AML-193 (cell line): ENCODE measurements at places on chromosomes 11 and 22.
A peak's percentile ranks its signal among the peaks of the same experiment; 100 is the strongest.

GRCh38 chr11:7451952-7452494 is 33.3 kb upstream of the OLFML1 start:
- DNase-seq: no peak

GRCh38 chr22:50695421-50696250 is 23.0 kb downstream of the SHANK3 start:
- DNase-seq: no peak

DNA sequence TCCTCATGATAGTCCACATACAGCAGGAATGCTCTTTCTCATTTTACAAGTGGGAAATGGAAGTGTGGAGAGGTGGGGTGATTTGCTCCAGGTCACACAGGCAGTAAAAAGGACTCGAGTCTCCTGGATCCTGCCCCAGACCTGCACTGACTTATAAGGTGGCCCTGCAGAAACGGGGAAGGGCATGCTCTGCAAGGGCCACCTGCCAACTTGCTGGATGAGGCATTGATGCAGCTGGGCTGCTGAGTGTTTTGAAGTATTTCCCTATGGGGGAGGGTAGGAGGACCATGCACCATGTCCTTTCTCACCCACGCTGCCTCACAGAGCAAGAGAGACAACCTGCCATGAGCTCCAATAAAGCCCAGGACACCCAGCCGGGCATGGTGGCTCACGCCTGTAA is 36.9 kb downstream of the OR6Q1 start:
- no peak for DNase-seq

DNA sequence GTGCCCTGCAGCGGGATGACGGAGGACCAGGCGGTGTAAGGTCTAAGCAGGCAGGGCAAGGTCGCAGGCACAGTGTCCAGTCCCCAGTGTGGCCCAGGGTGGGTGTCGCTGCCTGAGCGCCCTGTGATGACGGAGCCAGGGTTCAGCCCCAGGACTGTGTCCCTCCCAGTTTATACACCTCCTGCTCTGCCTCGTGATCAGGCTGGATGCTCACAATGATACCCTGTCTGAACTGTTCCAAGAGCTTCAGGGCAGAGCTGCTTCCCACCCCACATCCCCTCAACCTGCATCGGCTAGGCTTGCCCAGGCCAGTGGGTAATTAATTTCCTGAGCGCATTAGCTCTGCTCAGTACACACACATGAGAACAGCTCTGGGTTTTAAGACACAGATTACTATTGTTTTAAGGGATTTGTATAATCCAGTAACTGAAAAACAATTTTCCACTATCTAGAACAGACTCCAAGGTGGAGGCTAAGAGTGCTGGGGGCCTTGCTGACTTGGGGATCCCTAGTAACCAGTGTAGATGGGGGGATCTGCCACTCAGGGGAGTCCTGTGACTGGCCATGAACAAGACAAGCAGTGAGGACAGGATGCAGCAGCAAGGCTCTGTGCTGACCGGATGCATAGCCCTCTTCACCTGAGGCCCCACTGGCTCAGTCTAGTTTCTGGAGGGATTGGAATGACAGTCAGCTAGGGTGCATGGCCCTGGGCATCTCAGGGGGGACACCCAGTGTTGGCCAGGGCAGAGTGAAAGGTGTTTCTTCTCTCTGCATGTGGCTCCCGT is 34.1 kb downstream of the GNAZ start:
- DNase-seq: no peak

GRCh38 chr11:123525511-123525918 is 95.4 kb downstream of the GRAMD1B start:
- no peak for DNase-seq

- no peak for DNase-seq
Observed at GRCh38 chr22:33404723-33405122, 346.5 kb upstream of the SYN3 start.

- DNase-seq: no peak
Observed at GRCh38 chr22:41913842-41914534, 886 bp downstream of the SHISA8 start.

DNA sequence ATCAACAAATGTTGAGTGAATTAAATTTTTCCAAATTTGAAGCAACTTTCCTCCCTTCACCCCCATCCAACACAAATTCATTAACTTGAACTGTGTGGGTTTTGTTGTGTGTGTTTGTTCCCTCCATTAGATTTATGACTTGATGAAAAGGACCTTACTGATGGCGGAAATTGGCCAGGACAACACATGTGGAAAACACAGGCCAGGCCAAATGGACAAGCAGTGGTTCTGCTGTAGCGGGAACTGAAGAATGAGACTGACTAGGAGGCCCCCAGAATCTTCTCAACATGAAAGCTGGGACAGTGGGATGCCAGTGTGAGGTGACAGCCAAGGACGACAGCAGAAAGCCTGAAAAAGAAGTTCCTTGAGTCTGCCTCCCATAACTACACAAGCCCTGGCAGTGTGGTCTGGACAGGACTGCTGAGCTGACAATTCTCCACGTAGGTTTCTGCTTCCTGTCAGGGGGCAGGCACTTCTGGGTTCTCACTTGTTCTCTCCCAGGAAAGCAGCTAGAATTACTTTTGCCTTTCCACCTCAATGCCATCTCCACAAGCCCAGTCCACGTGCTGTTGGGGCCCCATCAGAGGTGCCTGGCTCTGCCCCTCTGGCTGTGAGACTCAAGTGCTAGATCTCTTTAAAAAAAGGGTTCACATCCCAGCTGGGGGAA is 94.3 kb downstream of the ETS1 start:
- no peak for DNase-seq

- DNase-seq: no peak
Observed at GRCh38 chr11:84817998-84818397, 809.1 kb downstream of the DLG2 start.

DNA sequence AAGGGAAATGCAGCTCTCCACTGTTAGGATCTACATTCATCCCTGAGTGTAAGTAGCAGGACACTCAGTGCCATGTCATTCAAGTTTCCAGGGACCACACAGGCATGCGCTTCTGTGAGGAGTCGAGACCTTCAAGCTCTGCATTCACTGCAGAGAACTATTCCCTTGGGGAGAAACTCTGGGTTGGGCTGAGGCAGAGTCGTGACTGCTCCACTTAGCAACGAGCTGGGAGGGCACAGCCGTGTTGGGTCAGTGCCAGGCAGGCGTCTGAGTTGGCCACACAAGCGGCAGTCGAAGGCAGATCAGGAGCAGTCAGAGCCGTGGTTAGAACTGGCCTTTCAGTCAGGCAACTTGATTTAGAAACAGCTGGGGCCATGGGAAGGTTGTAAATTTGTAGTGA is 14.7 kb downstream of the MPEG1 start:
- DNase-seq: no peak

DNA sequence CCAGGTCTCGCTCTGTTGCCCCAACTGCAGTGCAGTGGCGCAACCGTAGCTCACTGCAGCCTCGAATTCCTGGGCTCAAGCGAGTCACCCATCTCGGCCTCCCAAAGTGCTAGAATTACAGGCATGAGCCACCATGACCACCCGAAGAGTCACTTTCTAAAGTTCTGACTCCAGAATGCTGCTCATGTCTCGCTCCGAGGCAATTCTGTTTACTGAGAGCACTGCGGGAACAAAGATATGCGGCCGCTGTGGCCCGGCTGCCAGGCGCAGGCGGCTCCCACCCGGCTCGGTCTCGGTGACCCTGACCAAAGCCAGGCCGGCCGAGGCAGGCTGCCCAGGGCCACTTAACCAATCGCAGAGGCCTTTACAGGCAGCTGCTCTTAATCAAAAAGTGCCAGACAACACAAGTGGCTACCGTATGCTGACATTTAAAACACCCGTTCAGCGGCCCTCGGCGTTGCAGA is 78.7 kb downstream of the PHF21B start:
- no peak for DNase-seq

- no peak for DNase-seq
Observed at GRCh38 chr11:120028181-120028896, 109.6 kb downstream of the TRIM29 start.

DNA sequence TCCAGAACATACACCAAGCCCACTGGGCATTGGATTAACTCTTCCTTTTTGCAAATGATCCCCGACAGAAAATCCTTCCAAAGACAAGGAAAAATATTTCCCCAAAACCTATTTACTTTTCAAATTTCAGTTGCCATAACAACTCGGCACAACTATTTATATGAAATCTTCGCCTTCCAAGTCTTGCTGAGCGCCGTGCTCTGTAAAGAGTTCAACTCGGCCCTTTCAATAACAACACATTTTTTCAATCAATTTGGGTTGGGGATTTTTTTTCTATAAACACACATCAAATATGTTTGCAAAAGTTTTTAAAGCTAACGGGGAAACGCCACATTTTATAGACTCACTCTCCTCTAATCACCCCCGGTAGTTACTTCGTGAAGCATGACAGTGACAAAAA is 333.8 kb downstream of the MN1 start:
- DNase-seq: no peak

- DNase-seq: no peak
Observed at GRCh38 chr11:12182676-12183541, 72.5 kb downstream of the MICAL2 start.

DNA sequence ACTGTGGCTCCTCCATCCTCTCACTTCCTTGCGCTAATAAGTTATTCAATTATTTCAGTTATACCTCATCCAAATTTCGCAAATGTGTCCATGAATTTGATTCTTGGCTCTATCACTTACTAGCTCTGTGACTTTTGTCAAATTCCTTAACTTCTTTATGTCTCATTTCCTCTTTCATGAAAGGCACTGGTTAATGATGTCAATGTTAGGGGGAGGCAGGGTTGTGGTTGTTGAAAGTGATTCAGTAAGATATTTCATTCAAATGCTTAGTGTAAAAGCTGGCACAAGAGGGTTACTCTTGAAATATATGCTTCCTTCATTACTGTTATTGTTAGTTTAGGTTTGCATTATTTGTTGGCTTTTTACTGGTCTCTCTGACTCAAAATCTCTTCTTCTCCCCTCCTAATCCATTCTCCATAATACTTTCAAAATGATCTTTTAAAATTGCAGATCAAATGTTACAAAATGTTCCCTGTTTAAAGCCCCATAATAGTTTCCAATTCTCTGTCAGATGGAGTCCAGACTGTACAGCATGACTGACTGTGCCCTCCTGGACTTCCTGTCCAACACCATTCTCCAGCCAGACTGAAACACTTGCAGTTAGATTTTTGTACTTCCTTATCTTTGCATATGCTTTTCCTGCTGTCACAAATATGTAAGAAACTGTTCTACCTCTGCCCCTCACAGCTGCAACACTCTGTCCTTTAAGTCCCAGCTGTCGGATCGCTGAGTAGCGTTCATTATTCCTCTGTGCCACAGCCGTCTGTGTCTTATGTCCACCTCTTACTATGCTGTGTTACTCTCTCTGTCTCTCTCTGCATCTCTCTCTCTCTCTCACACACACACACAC is 510.6 kb upstream of the RAG2 start:
- no peak for DNase-seq

DNA sequence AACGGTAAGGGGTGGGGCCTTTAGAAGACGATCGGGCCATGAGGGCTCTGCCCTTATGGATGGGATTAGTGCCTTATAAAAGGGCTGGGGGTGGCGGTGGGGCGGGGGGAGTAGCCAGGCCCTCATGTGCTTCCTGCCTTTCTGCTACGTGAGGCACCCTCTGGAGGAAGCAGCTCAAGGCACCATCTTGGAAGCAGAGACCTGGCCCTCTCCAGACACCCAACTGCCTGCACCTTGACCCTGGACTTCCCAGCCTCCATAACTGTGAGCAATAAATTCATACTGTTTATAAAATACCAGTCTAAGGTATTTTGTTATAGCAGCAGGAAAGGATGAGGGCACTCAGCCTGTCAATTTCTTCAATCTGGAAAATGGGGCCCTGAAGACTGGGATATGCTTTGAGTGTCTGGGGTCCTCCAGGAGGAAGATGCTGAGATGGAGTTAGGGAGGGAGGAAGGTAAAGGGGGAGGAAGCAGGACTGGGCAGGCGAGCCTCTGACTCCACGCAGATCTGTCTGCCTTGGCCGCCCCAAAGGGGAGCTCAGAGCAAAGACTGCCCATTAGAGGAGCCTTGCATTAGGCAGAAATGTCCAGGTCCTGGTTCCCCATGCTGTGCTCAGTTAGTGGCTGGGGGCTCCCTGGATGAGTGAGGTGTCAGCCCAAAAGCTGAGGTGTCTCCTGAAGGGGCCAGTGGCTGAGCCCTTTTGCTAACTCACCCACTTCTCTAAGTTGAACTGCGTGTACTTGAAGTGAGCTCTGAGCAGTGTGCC is 5.3 kb downstream of the CABP2 start:
- DNase-seq: no peak

GRCh38 chr11:65663639-65664200 is 1.0 kb upstream of the RELA start:
- no peak for DNase-seq

- no peak for DNase-seq
Observed at GRCh38 chr11:121137005-121137404, 36.0 kb downstream of the TECTA start.

- DNase-seq: peak; percentile 45
Observed at GRCh38 chr11:65181569-65182257, at the start of gene CAPN1. Gene CAPN1, plus strand, starts transcription at chr11:65181928. Its CDS starts 774 bp downstream, at chr11:65182702.

DNA sequence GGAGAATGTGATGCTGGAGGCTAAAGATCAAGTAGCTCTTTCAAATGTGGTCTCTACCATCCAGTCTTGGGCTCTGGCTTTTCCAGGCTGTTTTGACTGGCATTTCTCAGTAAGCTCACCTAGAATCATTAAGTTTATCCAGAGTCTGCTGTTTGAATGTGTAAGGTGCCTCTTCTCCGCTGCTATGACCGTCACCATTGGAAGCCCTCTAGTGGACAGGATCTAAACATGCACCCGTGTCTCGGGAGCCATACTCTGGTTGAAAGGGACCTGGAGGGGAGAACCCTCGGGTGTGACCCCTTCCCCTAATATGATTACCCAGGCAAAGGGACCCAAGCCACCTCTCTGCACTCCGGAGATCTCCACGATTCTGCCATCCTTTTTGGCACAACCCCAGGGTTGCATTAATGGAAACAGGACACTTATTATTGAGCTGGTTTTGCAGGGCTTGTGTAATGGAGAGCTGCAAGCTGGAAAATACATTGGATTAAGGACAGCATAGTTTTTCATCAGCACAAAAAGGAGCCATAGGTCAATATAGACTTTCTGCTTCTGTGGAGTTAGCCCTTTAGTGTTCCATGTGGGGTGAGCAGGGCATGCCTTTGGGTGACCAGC is 191.0 kb upstream of the LARGE1 start:
- peak; percentile 8 for DNase-seq

DNA sequence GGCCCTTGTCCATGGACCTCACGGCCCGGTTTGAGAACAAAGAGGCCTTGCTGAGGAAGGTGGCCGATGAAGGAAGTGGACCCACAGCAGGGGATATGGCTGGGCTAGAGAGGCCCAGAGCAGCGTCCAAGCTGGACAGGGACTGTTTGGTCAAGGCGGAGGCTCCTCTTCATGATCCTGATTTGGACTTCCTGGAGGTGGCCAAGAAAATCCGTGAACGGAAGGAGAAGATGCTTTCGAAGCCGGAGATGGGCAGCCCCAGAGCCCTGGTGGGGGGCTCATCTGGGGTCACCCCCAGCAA is 76.3 kb downstream of the KIAA1671 start:
- no peak for DNase-seq

DNA sequence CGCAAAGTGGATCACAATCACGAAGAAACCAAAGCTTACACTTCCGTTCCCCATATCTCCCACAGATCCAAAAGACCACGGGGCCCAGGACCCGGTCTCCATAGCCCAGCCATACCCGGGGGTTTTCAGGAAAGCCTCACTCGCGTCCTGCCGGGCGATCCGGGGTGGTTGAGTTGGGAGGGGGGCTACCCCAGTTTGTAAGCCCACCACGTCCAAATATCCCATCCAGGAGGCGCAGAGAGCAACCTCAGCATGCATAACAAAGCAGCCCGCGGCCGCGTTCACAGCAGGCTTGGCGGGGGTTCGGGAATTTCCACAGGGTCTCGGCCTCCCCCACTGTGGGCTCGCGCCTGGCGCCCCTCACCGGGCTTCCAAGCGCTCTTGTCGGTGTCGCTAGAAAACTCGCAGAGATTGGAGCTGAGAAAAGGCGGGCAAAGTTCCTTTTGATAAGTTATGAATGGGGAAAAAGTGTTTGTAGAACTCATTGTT is 9.5 kb downstream of the SDF2L1 start:
- DNase-seq: no peak
